Neural progenitor cell (in vitro differentiated cells): ENCODE measurements at places on chromosomes 3 and 15. TPM values are rescaled to one million over a fixed set of nuclear protein-coding genes. Genes with fewer than 3 reads are reported as not detected.
A peak's percentile ranks its signal among the peaks of the same experiment; 100 is the strongest.

Gene AZI2
- 61.2 and 74.0 TPM in 2 replicates for total RNA-seq

Gene CPNE9
- total RNA-seq: 0.43 TPM in 1 of 2 replicates, not detected in the other

GRCh38 chr3:11059090-11059798 lies 66.7 kb downstream of the SLC6A1 start:
- H3K27ac ChIP-seq: no peak overlapping the region
- peak; percentile 85 for DNase-seq
- peaks cover 39% of the 10 kb centered on the region for H3K27me3 ChIP-seq
- no peak overlapping the region for H3K4me3 ChIP-seq
- H3K36me3 ChIP-seq: no peaks in the 10 kb centered on the region

DNA sequence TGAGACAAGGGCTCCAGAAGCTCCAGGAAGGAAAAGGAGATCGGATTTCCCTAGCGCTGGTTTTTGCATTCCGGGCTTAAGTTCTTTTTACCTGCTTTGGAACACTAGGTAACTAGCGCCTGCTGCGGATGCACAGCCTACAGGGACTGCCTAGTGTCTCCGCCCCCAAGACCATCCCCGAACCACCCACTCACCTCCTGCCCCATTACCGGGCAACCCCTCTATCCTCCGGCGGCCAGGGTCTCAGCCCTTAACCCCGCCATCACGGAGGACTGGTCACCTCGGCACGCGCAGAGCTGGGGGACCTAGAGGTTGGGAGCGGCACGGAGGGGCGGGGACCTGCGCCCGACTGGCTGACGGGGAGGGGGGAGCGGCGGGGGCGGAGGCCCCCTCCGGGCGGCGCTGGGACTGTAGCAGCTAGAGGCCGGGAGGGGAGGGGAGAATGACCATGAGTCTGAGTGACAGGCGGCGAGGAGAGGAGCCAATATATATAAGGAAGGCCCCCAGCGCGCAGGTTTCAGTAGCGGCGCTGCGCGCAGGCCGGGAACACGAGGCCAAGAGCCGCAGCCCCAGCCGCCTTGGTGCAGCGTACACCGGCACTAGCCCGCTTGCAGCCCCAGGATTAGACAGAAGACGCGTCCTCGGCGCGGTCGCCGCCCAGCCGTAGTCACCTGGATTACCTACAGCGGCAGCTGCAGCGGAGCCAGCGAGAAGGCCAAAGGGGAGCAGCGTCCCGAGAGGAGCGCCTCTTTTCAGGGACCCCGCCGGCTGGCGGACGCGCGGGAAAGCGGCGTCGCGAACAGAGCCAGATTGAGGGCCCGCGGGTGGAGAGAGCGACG lies at the start of gene DLL4:
TSS of gene DLL4 (plus strand) at position 520 of the 839 bp plus-strand sequence. CDS start 329 bp downstream, outside the sequence.
- H3K36me3 ChIP-seq: no peaks in the 10 kb centered on the region
- H3K4me1 ChIP-seq: peaks cover 54% of the 10 kb centered on the region
- DNase-seq: peak; percentile 81
- peaks cover 100% of the 10 kb centered on the region for H3K27me3 ChIP-seq

DNA sequence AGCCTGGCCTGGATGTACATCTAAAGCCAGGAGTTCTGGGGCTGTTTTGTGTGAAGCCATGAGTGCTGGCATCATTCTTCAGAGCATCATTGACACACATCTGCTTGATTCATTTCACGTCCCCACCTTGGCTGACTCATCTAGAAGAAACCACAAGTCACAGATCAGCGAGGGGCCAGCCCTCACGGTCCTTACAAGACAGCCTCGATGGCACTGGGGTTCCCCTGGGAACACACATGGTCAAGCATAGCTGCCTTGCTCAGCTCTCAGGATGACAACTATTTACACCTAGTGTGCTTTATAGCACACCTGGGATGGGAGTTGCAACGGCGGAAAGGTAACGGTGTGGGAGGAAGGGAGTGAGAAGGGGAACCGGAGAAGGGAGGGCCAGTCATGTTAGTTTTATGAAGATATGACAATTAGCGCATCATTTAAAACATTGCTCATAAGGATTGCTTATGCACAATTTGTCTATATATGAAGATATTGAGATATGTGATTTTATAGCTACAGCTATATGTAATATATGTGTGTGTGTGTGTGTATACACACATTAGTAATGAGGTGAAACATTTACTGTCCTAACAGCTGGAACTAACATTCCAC lies 227.1 kb downstream of the RPLP1 start:
- DNase-seq: no peak
- no peaks in the 10 kb centered on the region for H3K4me1 ChIP-seq
- H3K27ac ChIP-seq: no peak overlapping the region
- no peak overlapping the region for H3K4me3 ChIP-seq

GRCh38 chr3:119293871-119294695 lies at the start of gene ARHGAP31:
Gene ARHGAP31 (plus strand): TSS chr3:119294383. CDS start chr3:119294905, 522 bp downstream.
- peak; percentile 73 for DNase-seq
- peak within 1 kb of the TSS; percentile 70 for H3K4me3 ChIP-seq
- H3K27me3 ChIP-seq: peaks cover 73% of the 10 kb centered on the region
- no peaks in the 10 kb centered on the region for H3K36me3 ChIP-seq
- H3K27ac ChIP-seq: no peak within 1 kb of the TSS

GRCh38 chr3:175464362-175464761 lies 605.2 kb downstream of the NAALADL2 start:
- no peak overlapping the region for H3K4me3 ChIP-seq
- no peaks in the 10 kb centered on the region for H3K4me1 ChIP-seq
- DNase-seq: no peak

DNA sequence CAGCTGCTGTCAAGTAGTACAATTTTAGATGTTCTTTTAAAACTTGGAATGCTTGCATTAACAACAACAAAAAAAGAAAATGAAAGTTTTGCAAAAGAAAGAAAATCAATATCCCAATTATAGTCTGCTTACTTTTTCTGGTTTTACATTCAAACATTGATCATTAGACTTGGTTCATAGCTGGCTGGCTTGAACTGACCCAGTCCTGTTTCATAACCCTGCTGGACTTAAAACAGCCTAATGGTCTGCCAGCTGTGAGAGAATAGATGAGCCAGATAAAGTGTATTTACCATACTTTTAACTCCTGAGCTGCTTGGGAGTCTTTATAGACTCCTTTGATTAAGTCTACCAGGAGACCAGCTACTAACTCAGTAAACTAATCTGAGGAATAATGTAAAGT lies 59.2 kb downstream of the PIAS1 start:
- no peak overlapping the region for H3K4me3 ChIP-seq
- no peaks in the 10 kb centered on the region for H3K27me3 ChIP-seq
- peak overlapping the region; percentile 17 for H3K27ac ChIP-seq
- no peaks in the 10 kb centered on the region for H3K36me3 ChIP-seq

DNA sequence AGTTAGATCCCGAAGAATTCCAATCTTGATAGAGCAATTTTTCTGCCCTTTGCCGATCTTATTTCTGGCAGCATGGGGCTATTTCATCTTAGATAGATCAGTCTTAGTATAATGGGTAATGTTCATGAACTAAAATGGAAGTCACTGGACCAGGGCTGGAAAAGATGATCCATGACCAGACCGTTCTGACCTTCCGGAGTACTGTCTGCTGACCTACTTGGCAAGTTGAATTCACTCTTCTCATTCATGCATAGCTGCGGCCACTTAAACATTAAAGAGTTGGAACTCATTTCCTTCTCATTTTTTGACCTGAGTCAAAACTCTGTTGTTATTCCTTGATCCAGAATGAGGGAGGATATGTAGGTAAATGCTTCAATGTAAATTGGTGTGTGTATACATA lies 32.5 kb downstream of the GMNC start:
- H3K27me3 ChIP-seq: no peaks in the 10 kb centered on the region
- no peaks in the 10 kb centered on the region for H3K36me3 ChIP-seq
- no peak overlapping the region for H3K27ac ChIP-seq
